Calu3 (cell line): ENCODE measurements at places on chromosomes 1 and 21.
A peak's percentile ranks its signal among the peaks of the same experiment; 100 is the strongest.

DNA sequence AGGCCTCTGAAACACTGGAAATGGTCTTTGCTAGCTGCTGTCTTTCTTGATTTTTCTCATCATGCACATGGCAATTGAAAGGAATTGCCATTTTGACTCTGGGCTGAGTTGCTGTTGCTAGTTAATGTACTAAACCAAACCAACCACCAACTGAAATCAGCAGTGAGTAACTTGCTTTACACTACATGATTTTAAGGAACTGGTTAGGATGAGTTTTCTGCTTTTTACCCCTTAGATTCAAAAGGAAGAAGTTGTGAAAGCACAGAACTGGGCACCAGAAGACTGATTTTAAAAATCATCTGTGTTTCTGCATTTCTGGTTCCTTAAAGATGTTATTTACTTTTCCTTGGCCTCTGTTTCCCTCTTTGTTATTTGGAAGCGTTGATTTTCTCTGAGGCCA, 361.9 kb downstream of the HLX start:
- no peak for DNase-seq

DNA sequence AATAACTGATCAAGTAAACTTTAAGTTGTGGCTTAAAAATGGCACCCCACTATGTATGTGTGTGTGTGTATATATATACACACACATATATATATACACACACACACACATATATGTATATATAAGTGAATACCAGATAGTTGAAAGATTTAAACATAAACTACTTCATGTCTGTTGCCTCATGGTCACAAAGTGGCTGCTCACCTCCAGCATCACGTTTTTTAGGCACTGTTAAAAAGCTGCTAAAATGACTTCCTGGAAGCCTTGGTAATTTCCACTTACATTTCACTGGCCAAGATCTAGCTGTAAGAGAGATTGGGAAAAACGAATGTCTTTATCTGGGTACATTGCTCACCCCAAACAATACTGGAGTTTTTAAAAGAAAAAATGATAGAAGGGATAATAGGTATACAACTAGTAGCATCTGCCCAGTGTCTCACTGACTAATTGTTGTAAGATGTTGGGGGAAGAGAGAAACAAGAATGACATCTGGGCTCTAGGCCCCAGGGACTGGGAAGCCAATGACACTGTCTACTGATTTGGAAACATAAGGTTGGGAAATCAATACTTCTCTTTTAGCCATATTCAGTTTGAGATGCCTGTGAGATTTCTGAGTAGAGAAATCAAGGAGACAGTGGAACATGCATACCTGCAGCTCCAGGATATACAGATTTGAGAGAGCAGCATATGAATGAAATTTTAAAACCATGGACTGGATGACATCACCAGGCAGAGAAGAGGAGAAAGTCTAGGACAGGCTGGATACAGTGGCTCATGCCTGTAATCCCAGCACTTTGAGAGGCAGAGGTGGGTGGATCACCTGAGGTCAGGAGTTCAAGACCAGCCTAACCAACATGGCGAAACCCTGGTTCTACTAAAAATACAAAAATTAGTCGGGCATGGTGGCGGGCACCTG, 42.8 kb downstream of the CLDN14 start:
- DNase-seq: no peak

GRCh38 chr1:165641231-165641987, 10.4 kb downstream of the MGST3 start:
- no peak for DNase-seq

DNA sequence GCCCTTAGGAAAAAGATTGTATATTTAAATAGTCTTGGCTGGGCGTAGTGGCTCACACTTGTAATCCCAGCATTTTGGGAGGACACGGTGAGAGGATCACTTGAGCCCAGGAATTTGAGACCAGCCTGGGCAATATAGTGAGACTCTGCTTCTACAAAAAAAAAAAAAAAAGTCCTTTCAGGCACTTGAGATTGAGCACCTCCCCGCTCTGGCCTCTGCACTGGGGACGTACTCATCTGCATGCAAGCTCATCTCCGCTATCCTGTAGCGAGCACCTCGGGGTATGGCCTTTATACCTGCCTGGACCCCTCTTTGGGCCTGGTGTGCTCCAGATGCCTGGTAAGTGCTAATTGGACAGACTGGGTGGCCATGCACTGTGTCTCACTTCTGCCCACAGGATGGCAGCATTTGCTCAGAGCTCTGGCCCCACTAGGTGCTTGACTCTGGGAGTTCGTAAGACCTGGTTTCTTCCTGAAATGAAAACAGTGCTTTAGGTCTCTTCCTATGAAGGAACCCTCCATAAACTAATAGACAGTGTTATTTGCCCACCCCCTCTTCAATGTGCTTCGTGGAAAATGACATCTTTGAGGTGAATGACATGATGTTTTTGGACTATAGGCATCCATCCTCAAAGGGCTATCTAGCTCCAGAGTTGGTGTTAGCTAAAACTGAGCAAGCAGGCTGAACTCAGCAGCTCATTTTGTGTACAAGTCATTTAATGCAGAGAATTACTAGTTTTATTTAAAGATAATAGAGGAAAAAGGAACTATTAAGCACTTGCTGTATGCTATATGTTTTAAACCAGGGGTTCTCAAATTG, 61.7 kb upstream of the ADAR start:
- peak; percentile 80 for DNase-seq

- DNase-seq: no peak
These were observed 6.1 kb upstream of the AGO3 start for GRCh38 chr1:35924838-35925237.

DNA sequence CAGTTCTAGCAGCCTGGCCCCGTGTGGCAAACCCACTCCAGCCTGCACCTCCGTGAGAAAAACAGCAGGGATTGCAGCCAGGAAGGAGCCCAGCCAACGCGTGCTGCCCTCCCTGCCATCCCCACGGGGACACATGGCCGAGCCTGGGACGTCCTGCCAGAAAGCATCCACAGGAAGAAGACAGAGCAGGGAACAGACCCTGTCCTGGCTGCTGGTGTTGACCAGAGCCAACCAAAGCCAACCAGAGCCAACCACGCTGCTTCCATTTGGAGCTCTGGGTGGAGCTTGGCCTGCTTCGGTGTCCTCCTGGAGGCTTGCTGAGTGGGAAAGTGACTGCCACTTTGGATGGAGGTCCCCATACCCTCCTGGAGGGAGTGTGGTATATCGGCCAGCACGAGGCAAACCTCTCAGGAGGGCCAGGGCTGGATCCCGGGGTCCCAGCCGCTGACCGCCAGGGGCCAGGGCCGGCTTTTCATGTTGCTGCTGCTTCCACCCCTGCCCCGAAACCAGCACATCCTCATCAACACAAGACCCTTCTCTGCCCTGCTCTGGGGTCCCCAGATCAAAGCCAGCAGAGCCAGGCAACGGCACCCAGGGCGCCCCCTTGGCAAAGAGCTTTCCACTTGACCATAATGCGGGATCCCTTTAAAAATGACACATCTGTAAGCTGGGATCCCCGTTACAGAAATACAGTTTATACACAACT, 80.6 kb upstream of the ARHGEF16 start:
- DNase-seq: no peak

DNA sequence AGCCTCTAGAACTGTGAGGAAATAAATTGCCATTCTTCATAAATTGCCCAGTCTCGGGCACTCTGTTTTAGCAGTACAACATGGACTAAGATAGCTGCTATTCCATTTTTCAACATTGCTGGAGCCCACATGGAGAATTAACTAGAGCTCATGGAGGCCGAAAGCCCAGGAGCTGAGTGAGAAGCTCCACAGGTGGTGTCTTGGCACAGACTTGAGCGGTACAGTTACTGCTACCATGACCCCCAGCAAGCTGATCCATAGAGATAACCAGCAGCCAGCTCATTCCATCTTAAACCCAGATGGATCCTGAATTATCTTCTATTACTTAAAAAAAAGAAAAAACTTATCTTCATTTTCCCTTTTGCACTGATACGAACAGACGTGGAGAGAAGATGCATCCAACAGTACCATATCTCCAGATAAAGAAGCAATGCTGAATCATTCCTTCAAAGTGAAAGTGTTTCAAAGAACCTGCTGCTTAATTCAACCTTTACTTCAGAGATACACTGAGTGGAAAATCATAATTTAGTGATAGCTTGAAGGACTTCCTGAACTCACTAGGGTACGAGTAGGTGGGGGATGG, 115.1 kb downstream of the SETD4 start:
- no peak for DNase-seq

DNA sequence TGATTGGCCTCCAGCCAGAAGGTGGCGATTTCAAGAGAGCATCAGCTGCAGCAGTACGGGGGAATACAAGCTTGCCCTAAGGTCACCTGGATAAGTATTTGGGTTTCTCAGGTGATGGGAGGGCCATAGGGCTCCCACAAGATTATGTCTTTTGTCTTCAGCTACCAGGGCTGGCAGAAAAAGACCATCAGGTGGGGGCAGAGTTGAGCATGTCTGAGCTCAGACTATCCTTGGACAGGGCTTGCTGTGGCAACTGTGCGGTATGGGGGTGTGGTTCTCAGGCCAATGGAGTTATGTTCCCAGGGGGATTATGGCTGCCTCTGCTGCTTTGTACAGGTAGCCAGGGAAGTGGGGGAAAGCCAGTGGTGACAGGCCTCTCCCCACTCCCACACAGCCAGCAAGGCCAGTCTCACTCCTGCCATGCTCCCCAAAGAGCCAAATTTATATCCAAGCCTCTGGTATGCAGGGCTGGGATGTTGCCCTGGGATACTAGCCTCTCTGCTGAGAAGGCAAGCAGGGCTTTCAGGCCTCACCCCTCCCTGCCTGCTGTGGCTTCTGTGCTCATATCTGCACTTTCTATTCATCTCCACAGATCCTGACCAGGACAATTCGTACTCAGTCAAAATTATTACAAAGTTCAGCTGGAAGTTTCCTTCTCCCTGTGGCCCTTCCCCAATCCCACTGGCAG, 26.6 kb upstream of the CD84 start:
- no peak for DNase-seq

DNA sequence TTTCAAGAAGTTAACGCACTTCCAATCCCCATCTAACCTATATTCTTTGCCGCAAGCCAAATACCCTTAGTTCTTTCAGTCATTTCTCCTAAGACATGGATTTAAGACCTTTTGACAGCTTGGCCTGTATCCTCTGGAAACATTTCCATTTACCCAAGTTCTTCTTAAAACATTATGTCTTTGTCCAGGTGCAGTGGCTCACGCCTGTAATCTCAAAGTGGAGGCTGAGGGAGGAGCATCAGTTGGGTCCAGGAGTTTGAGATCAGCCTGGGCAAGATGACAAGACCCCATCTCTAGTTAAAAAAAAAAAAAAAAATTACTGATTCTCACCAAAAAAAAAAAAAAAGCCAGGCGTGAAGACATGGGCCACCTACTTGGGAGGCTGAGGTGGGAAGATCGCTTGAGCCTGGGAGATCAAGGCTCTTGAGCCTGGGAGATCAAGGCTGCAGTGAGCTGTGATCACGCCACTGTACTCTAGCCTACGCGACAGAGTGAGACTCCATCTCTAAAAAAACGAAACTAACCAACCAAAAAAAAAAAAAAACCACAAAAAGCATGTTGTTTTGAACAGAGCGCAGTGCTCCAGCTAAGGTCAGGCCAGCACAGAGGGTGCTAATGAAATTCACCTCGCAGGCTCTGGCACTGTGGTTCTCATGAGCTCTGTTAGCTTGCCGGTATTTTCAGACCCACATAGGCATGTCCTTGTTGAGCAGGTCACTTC, 36.0 kb downstream of the NUAK2 start:
- no peak for DNase-seq

DNA sequence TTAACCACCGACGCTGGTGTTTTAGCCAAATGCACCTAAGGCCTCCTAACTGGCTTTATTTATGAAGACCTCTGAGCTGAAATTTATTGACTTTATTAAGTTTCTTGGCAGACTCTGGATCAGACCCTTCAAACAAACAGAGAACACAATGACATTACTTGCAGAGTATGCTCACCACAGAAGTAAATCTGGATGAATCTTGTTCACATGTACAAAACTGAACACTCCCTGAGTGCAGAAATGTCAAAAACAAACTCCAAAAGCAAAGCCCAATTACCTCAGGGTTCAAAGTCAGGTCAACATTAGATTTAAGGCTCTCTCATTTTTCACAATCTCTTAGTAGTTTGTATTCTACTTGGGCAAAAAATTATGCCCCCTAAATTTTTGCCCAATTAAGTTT, 218.6 kb downstream of the SLC45A1 start:
- DNase-seq: no peak

- no peak for DNase-seq
These were observed 15.0 kb upstream of the FAM131C start for GRCh38 chr1:16088351-16088911.

GRCh38 chr1:46618754-46619415, 2.3 kb upstream of the MOB3C start:
- no peak for DNase-seq

DNA sequence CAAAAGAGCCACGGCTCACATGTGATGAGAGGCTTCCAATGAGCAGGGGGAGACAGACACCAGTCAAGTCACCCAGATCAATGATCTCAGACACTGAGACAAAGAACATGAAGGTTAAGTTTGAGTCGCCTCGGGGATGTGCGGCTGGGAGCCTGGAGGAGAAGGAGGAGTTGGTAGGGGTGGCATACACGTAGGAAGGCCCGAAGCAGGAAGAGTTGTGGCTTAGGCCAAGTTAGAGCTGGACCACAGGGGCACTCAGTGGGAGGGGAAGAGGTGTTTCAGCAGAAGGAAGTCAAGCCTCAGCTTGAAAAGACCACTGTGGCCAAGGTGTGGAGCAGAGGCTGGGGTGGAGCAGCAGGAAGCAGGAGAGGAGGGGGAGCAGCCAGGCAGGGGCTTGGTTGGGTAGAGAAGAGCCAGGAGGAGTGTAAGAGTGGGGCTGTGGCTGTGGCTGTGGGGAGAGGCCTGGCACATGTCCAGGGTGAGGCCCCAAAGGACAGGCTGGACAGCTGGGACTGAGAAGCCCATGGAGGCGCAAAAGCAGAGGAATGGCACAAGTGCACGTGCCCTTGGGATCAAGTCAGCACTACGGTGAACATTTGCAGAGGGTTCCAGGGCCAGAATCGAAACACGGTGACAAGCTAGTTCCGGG, 27.6 kb downstream of the CTNNBIP1 start:
- no peak for DNase-seq

DNA sequence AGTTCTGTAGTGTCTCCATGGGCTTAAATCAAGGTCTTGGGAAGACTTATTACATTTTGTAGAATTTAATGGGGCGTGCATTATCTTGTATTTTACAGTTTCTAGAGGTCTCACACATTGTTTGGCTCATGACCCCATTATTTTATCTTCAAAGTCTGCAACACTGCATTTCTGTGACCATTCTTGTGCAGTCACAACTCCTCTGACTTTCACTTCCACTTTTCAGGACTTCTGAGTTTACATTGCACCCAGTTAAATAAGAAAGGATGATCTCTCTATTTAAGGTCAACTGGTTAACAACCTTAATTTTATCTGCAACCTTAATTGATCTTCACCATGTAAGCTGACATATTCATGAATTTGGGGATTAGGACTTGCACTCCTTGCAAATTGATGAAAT, 1186.6 kb downstream of the MRPL39 start:
- no peak for DNase-seq

DNA sequence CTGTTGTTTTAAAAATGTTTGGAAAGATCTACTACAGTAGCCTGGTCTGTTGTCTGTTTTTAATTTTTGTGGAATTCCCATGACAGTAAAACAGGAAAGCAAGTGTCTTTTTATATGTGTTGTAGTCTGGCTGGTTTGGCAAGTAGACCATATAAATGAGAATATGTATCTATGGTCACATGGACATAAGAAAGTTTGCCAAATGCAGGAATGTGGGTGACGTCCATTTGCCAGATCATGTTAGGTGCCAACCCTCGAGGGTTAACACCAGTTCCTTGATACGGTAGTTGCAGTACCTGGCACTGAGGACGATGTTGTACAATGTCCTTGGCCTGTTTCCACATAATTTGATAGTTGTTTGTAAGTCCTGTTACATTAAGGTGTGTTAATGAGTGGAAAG, 6.2 kb downstream of the DAP3 start:
- DNase-seq: no peak
